ENCODE measurements at places on chromosomes 13 and 19.
A peak's percentile ranks its signal among the peaks of the same experiment; 100 is the strongest.

DNA sequence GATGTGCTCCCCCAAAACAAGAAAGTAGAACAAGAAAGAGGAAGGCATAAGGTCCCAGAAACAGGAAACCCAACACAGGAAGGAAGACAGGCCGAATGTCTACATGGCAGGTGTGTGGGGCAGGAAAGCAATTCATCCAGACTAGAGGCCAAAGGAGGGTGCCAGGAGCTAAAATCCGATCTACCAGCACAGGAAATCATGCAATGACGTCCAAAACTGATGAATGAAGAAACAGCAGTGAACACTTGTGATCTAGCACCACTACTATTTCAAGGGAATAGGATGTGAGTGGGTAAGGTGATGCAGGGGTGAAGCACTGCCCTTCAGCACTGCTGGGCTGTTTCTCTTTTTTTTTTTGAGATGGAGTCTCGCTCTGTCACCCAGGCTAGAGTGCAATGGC, 59.1 kb downstream of the DOCK9 start:
- no peak for DNase-seq

- DNase-seq, result no peak
Measured at GRCh38 chr19:49690656-49691242, at the start of gene CPT1C. Gene CPT1C, plus strand, starts transcription at chr19:49691116. Its CDS starts 1,137 bp downstream, at chr19:49692253.

GRCh38 chr19:45273521-45273855, 22.4 kb downstream of the MARK4 start:
- no peak for DNase-seq

DNA sequence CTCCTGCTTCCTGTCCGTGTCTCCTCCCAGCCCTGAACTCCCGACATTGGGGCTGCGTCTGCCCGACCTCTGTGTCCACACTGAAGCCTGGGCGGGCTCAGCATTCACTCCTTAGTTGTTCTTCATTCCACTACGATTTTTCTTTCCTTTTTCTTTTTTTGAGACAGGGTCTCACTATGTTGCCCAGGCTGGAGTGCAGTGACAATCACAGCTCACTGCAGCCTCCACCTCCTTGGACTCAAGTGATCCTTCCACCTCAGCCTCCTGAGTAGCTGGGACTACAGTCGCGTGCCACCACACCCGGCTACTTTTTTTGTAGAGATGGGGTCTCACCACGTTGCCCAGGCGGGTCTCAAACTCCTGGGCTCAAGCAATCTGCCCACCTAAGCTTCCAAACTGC, 23.5 kb upstream of the SIGLEC11 start:
- no peak for DNase-seq

GRCh38 chr19:19636573-19637185, 6.8 kb downstream of the GMIP start:
- DNase-seq, result no peak

- DNase-seq, result no peak
Measured at GRCh38 chr13:44309794-44310757, 63.5 kb upstream of the SERP2 start.

DNA sequence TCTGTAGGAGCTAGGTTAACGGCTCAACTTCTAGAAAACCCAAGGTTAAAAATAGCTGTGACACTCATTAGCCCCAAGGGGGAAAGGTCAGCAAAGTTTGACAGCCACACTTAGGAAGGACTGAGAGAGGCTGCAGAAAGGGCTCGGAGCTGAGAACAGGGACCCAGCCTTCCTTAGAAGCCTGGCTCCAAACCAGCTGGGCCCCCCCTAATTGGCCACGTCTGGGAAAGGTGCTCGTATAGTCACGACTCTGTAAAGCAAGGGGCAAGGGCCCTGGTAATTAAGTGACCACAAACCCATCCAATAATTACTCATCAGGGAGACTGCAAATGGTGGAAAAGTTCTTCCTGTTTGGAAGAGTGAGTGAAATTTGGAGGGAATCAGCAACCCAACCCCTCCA, 90.5 kb downstream of the RNASEH2B start:
- no peak for DNase-seq

DNA sequence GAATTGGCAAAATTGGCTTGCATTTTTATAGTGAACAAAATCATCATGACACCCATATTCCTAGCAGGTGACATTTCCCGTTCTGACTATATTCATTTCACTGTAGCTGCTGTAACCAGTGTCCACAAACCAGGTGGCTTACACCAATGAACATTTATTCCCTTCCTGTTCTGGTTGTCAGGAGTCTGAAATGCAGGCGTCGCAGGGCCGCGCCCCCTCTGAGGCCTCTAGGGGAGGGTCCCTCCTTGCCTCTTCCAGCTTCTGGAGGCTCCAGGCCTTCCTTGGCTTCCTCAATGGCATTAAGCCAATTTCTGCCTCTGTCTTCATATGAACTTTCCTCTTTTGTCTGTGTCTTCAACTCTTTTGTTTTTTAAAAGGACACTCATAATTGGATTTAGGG, 6.5 kb upstream of the RLN3 start:
- DNase-seq, result no peak

DNA sequence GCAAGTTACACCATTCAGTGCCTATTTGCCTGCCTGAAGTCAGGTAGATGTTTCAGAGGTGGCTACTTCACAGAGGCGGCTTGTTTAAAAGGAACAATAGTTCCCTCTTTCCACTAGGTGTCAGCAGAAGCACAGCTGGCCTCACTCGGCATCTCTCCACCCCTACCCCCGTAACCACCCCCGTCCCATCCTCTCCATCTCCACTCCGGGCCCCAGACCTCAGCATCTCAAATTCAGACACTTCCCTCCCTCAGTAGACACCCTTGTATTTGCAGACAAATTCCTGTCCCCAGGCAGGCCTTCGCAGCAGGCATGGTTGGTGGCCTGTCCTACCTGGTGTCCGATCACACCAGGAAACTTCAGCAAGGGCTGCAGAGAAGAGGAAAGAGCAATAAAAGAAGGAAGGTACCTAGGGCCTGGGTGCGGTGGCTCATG, 9.1 kb upstream of the DPP9 start:
- DNase-seq, result peak; percentile 53

- DNase-seq, result no peak
Measured at GRCh38 chr13:46905249-46905648, 8.4 kb upstream of the HTR2A start.

DNA sequence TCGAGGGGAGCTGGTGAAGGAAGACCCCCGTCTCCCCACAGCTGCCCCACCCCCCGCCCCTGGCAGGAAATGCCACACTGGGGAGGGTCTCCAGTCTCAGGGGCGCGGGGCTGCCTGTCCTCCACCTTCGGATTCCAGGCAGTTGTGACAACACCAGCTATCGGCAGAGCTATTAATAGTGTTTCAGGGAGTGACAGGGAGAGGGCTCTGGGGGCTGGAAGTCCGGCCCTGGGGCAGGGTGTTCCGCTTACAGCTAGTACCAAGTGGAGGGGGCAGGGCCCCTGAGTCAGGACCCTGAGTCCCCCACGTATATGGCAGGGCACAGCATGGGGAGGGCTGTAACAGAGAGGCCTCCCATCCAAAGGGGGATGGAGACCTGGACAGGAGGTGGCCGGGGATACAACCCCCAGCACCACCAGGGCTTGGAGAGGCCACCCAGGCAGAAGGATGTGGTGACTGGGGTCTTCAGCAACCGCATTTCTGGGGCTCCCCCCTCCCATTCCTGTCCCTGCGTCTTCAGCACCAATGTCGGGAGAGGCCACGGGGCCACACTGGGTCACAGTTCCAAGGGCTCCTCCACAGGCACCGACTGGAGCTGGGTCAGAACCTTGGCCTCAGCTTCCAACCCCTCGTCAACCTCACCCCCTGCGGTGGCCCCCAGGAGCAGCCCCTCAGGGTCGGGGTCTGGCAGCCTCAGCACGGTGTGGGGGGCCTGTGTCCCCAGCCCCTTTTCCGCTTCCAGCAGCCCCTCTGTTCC, 3.9 kb downstream of the SIX5 start:
- DNase-seq, result no peak

DNA sequence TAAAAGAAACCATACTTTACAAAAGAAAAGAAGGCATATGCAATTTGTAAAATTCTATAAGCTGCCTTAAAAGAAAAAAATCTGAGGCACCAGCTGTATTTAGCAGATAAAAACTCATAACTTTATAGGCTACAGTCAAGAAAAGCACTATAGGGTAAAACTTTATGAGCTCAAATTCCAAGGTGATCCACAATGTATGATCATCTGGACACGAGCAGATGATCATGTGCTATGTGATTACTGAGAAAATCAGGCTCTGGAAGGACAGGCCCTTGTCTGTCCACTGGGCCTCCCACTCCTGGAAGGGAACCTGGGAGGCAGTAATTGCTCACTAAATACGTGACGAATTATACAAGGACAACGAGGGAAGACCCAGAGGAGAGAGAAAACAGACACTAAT, 7.3 kb downstream of the GRTP1 start:
- DNase-seq, result no peak

DNA sequence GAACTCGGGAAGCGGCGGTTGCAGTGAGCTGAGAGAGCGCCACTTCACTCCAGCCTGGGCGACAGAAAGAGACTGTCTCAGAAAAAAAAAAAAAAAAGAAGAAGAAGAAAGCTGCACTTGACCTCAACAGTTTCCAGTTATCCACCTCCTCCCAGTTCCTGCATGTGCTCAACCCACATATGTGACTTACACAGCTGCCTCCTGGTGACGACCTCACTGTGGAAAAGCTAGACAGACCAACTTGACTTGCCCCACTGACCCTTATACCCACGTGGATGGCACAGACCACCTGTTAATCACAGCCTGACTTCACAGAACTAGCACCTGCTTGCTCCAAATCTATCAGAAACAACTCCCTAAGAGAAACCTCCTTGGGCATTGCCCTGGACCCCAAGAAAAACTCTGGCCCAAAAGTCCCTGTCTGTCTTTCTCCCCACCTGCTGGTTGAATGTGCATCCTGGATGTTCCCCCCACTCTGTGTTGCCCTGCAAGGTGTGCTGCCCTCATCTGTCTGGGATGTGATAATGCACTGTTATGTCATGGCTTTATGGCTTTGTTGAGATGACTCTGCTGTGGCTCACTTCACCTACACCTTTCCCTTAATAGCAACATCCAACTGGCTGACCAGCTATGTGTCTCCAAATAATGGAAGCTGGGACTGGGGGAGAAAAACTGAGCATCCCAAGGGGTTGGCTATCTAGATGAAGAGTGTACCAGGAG, 2.8 kb downstream of the ZNF20 start:
- no peak for DNase-seq
